Calu3 (cell line): ENCODE measurements at places on chromosomes 5 and 9. TPM values are rescaled to one million over a fixed set of nuclear protein-coding genes. Genes with fewer than 3 reads are reported as not detected.

DNA sequence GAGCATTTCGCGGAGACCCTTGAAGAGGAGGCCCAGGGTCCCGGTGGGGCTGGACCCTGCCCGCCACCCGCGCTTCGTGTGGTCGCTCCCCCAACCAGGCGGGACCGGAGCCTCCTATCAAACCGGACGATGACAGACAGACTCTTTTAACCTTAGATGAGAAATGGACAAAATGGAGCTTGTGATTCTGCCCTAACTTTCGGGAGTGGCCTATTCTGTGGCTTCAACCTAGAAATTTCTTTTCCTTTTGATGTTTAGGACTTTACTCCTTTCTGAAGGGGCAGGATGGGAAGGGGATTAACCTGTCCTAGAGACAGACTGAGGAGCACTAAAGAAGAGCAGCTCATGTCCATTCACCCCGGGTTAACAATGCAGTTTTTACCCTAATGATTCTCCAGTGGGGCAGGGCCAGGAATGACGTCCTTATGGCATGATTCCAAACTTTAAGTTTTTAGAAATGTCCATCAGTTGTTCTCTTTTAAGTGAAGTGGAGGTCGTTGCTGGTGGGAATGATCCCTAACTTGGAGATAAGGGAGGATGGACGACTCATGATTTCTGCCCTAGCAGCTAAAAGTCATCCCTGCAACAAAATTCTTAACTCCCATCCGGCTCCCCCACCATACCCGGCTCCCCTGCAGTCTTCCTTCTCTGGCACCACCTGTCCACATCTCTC, 1.0 kb downstream of the NIPSNAP3A start:
- DNase-seq = no peak
- H3K27ac ChIP-seq = peak overlapping the region; percentile 90
- H3K4me3 ChIP-seq = peak overlapping the region; percentile 95
- peaks cover 17% of the 10 kb centered on the region for H3K4me1 ChIP-seq
- peaks cover 26% of the 10 kb centered on the region for H3K36me3 ChIP-seq

GRCh38 chr5:76180814-76181805, 97.9 kb downstream of the SV2C start:
- no peak overlapping the region for H3K4me3 ChIP-seq
- H3K4me1 ChIP-seq = no peaks in the 10 kb centered on the region
- H3K27ac ChIP-seq = no peak overlapping the region
- DNase-seq = no peak

DNA sequence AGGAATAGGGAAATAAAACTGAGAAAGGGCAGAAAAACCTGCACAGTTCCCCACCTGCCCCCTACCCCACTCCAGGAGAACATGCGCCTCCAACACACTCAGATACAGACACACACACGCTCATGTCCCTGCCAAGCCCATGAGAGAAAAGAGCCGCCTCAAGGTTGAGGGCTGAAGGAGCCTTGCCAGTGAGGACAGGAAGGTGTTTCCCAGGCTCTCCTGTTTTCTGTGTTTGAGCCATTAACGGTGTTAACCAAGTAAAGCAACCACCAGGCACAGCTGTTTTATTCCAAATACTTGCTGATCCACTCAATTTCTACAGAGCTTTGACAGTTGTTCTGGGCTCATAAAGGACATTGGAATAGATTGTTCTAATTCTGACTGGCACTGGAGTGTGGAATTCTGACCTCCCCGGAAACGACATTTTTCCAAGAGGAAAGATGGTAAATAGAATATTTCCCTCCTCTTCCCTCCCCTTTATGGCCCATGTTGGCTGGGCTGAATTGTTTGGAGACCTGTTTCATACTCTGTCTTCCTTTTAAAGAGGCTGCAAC, 238.0 kb downstream of the DMAC1 start:
- no peaks in the 10 kb centered on the region for H3K36me3 ChIP-seq
- no peaks in the 10 kb centered on the region for H3K4me1 ChIP-seq
- H3K27ac ChIP-seq = no peak overlapping the region
- H3K27me3 ChIP-seq = peaks cover 34% of the 10 kb centered on the region
- no peak overlapping the region for H3K4me3 ChIP-seq

GRCh38 chr5:176519810-176520720, 17.1 kb downstream of the RNF44 start:
- H3K27ac ChIP-seq = no peak overlapping the region
- no peak overlapping the region for H3K4me3 ChIP-seq

DNA sequence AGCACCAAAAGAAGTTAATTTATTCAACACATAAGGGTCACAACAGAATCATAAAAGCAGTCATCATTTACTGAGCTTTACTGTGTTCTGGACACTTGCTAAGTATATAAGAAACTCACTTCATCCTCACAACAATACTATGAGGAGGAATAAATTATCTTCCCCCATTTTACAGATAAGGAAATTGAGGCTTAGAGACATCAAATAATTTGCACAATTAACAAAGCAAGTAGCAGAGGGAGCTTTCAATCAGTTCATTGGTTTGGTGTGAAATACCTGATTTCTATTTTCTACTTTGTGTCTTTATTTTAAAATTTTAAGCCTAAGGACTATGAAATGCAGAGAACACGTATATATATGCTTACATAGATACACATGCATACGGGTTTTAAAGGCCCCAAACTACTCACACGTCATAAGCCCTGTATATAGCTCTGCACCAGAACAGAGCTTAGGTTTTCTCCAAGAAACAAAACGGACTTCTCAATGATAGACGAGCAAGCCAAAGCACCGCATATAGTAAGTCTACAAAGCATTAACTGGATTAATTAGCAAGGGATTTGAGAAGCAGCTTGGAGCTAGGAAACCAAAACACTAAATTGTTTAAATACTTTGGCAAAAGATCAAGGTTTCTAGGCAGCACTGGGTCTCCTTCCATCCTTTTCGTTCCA, 95.6 kb downstream of the DENND1A start:
- no peaks in the 10 kb centered on the region for H3K4me1 ChIP-seq
- no peak overlapping the region for H3K27ac ChIP-seq
- no peak for DNase-seq
- no peaks in the 10 kb centered on the region for H3K36me3 ChIP-seq
- no peaks in the 10 kb centered on the region for H3K27me3 ChIP-seq

GRCh38 chr5:40521108-40521785, 158.5 kb upstream of the PTGER4 start:
- H3K4me3 ChIP-seq = no peak overlapping the region
- no peak for DNase-seq
- H3K27me3 ChIP-seq = no peaks in the 10 kb centered on the region
- no peak overlapping the region for H3K27ac ChIP-seq

- H3K4me3 ChIP-seq = no peak overlapping the region
- no peaks in the 10 kb centered on the region for H3K27me3 ChIP-seq
- H3K4me1 ChIP-seq = peaks cover 7% of the 10 kb centered on the region
- no peak for DNase-seq
- no peak overlapping the region for H3K27ac ChIP-seq
Measured at GRCh38 chr9:77912895-77913693, 118.5 kb downstream of the GNAQ start.

- DNase-seq = peak; percentile 29
- H3K4me3 ChIP-seq = no peak overlapping the region
- H3K27me3 ChIP-seq = no peaks in the 10 kb centered on the region
- no peaks in the 10 kb centered on the region for H3K36me3 ChIP-seq
- H3K4me1 ChIP-seq = peaks cover 7% of the 10 kb centered on the region
Measured at GRCh38 chr9:15349892-15350761, 43.1 kb upstream of the TTC39B start.

- DNase-seq = no peak
- peaks cover 4% of the 10 kb centered on the region for H3K36me3 ChIP-seq
- H3K27me3 ChIP-seq = peaks cover 39% of the 10 kb centered on the region
Measured at GRCh38 chr5:1421521-1422341, 23.5 kb downstream of the SLC6A3 start.

- H3K36me3 ChIP-seq = no peaks in the 10 kb centered on the region
- peaks cover 4% of the 10 kb centered on the region for H3K4me1 ChIP-seq
- H3K27me3 ChIP-seq = no peaks in the 10 kb centered on the region
- no peak overlapping the region for H3K4me3 ChIP-seq
Measured at GRCh38 chr5:154249826-154250225, 59.3 kb downstream of the GALNT10 start.

ZDHHC11B gene
- total RNA-seq = 2.2 and 3.0 TPM in 2 replicates

GPX8 gene
- total RNA-seq = 17.8 and 25.9 TPM in 2 replicates

CERCAM gene
- 11.5 and 14.5 TPM in 2 replicates for total RNA-seq

GRPEL2 gene
- 28.2 and 31.0 TPM in 2 replicates for total RNA-seq

AIF1L gene
- 24.3 and 27.2 TPM in 2 replicates for total RNA-seq
